Activated naive CD4-positive, alpha-beta T cell (primary cell): ENCODE measurements at places on chromosomes 6 and 20.

GRCh38 chr20:38973645-38974044 lies 11.5 kb downstream of the DHX35 start:
- DNase-seq, result no peak

GRCh38 chr20:41045671-41046070 lies 17.0 kb downstream of the TOP1 start:
- no peak for DNase-seq

DNA sequence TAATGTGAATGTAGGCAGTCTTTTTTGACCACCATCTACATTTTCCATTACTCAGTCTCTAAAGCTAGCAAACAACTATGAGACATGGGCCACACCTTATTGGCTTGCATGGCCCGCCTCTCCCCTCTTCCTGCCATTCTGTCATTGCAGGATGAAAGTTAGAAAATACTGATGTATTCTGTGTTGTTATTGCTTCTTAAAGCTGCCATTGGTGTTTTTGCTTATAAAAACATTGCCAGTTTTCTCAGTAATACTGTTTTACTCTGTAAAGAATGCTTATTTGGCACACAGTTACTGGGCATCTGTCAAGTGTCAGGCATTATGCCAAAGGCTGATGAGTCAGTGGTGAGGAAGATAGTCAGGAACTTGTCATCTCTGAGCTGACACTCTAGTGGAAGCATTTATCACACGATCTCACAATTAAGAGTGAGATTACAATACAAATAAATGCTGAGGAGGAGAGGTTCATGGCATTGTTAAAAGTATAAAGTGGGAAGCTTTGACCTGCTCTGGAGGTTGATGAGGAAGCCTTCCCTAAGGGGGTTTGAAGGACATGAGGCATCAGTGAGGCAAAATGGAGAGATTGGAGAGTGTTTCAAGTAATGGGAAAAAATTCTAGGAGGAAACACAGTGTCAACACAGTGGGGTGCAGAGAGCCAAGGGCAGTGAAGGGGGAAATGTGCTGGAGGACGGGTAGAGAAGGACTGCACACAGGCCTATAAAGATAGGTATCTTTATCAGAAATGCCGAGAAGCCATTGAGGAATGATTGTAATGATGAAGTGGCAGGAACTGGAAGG lies 14.7 kb downstream of the KLHL32 start:
- no peak for DNase-seq

- DNase-seq, result no peak
These were observed 388.5 kb downstream of the ZFAND3 start for GRCh38 chr6:38208028-38208427.

- no peak for DNase-seq
These were observed 254.2 kb downstream of the ERMARD start for GRCh38 chr6:170005665-170006064.

DNA sequence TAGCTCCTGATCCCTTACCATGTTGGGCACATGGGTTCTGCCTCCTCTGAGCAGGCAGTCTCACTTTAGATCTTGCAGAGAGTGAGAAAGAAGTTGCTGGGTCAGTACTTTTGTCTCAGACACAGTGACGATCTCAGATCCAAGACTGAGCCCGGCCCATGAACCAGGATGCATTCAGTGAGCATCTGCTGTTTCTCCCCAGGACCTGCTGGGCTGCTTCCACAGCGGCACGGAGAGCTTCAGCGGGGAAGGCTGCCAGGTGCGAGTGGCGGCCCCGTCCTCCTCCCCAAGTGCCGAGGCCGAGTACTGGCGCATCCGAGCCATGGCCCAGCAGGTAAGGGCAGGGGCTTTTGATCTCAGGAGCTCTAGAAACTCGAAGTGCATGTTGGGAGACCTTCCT lies 53.9 kb upstream of the SMIM28 start:
- DNase-seq, result no peak

DNA sequence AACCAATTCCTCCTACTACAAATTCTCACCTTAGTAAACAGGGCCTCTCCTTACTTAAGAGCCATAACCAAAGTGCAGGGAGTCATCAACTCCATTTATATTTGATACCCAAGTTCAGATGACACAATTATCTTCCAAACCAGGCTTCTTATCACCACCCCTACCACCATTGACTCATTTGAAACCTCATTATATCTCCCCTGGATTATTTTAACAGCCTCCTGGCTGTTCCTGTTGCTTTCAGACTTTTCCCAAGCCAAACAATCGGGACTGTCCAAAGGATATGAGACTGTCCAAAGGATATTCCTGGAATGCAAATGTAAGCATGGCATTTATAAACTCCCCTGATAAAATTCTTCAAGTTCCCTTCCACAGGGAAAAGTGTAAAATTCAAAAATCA lies 394.3 kb downstream of the MAFB start:
- no peak for DNase-seq
